ENCODE measurements at places on chromosomes 1 and 21.

DNA sequence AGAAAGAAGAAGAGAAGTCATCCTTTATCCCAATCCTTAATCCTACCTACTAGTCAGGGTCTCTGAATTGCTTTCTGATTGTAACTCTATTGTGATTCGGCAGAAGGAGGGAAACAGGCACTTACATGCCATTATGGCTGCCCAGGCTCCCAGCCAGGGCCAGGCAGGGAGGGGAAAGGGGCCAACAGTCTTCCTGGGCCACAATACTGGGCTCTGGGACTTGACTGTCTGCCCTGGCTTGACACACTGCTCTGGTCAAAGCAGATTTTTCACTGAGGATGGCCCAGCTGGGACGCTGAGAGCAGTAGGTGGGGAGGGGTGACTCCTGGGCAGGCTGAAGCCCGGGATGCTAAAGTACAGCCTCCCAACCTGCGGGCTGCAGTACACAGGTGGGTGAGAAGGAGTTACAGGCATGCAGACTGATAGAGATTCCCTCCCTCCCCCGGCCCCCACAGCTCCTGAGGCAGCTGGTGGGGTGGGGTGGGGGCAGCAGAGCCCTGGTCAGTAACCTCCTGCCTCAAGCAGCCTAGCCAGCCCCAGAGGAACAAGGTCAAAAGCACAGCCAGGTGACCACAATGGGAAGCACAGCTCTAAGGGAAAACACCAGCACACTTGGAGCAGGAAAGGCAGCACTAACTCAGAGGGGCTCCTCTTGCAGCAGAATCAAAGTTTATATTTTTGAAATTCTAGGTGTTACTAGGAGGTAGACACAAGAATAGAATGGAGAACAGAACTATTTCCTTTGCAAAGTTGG lies 25.3 kb downstream of the KCND3 start:
- DNase-seq: no peak

- no peak for DNase-seq
Measured at GRCh38 chr1:37238364-37239224, 204.3 kb upstream of the GRIK3 start.

DNA sequence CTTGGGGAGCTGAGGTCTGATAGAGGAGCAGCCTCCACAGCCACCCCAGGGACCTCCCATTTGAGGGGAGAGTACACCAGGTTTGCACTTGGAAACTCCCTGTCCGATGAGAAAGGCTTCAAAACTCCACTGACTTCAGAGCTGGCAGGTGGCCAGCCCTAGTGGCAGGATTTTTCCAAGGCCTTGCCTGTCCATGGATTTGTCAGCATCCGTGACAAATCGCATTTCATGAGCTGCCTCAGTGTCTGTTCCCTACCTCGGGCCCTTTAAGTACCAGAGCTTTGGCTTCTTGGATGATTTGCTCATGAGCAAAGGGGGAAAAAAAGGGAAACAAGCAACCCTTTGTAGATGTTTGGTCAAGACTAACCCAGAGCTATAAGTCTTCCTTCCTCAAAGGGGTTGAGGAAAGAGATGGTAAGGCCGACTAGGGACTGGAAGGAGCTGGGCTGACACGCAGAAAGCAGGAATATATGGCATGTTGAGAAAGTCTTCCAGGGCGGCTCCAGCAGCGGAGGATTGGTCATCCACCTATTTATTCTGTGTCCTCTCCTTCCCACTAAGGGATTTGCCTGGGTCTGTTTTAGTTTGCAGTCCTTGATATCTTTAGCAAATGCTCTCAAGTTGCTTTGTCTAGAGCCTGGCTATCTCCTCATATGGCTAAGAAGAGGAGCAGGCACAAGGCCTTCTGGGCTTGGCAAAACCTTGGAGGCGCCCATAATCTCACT lies 2.7 kb upstream of the HSPG2 start:
- DNase-seq: no peak

- no peak for DNase-seq
Measured at GRCh38 chr1:45353685-45354084, 13.4 kb upstream of the MUTYH start.

- no peak for DNase-seq
Measured at GRCh38 chr1:77220687-77221463, 1.6 kb upstream of the PIGK start.

DNA sequence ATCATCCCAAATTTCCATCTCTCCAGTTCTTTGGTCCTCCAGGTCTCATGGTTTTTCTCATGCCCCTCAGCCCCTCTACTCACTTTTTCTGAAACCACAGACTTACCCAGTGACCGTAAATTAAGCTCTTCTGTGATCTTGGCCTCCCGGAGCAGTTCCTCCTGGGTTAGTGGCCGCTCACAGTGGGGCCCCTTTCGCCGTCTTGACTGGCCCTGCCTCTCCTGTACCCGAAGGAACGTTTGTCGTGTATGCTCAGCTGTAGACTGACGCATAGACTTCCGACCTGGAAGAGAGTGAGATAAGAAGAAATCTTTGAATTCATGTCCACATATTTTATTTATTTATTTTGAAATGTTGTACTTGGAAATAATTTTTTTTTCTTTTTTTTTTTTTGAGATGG lies 5.8 kb downstream of the VPS72 start:
- no peak for DNase-seq

GRCh38 chr1:222629921-222630535 lies 12.1 kb downstream of the MIA3 start:
- DNase-seq: no peak

- DNase-seq: no peak
Measured at GRCh38 chr1:154765970-154766369, 104.1 kb downstream of the KCNN3 start.

DNA sequence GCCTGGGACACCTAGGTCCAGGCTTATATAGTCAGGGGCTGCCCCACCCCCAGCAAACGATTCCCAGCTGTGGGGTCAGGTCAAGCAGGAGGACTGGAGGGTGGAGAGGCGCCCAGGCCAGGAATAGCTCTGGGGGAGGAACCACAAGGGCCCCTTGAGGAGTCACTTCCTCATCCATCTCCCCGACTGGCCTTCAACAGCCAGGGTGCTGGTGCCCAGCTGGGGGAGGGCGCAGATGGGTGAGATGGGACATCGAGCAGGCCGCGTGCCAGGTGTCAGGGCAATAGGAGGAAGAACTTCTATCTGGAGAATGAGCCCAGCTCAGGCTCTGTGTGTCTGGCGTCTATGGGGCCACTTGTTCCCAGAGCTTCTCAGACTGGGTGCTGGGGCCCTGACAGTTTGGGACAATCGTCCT lies 208 bp upstream of the MYBPH start:
- DNase-seq: no peak

GRCh38 chr1:58443986-58444868 lies 102.3 kb downstream of the OMA1 start:
- DNase-seq: no peak

DNA sequence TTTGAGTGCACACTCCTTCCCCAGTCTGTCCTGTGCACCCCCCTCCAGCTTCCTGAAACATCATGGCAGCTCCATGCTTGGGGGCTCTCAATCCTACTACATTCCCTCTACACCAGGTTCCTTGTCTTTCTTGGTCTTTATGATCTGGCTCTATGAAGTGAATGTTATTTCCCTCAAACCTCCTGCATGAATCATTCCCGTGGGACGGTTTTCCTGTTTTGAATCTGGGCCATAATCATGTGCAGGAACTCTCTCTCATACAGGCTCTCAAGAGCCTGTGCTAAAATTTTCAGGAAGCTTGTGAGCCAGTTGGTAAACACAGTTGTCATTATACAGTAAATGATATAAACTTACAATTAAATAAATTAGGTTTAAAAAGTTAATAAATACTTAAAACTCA lies 89.8 kb upstream of the KCNE2 start:
- no peak for DNase-seq

Data from CD4-positive, alpha-beta T cell (primary cell).